ENCODE measurements at places on chromosomes 7 and 10. TPM values are rescaled to one million over a fixed set of nuclear protein-coding genes. Genes with fewer than 3 reads are reported as not detected.

DNA sequence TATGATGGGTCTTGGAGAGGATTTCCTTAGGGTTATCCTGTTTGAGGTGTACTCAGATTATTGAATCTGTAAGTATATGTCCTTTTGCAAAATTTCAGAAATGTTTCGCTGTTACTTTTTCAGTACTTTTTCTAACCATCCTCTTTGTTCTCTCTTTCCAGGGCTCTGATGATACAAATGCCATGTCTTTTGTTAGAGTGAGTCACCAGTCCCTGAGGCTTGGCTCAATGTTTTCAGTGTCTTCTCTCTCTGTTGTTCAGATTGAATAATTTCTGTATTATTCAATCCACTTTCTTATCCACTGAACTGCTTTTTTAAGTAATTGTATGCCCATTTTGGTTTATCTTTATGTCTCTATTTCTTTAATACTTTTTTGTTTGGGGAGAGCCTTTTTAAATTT, 449.4 kb downstream of the TNS3 start:
- DNase-seq = no peak

GRCh38 chr7:151330661-151331060, 11.0 kb upstream of the NUB1 start:
- DNase-seq = no peak

GRCh38 chr7:158508802-158509385, 78.7 kb downstream of the PTPRN2 start:
- DNase-seq = no peak

DNA sequence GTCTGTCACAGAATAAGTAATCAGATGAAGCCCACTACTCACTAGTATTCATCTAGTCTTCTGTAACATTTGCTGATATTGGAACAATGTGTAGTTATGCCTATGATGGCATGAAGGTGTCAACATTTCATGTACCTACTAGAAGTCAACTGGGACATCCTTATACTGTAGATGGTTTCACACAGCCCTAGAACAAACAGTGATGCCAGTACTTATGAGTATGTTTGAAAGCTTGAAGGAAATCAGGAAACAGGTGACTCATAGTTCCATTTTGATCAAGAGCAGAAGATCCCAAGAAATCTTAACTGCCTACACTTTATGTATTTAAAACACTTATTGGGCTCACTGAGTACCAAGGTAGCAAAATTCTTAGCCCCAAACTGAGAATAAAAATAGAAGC, 1519.6 kb downstream of the REEP3 start:
- no peak for DNase-seq

The RPEL1 gene
- 0.20 TPM for total RNA-seq

The TUBAL3 gene
- not detected for total RNA-seq

The NUTM2D gene
- total RNA-seq = 0.44 TPM

- no peak for DNase-seq
Observed at GRCh38 chr7:74511345-74511744, 57.6 kb downstream of the GTF2IRD1 start.

The DNAJB6 gene
- total RNA-seq = 100 TPM

The HPS1 gene
- 18.1 TPM for total RNA-seq

- DNase-seq = no peak
Observed at GRCh38 chr7:138878856-138879255, 80.9 kb upstream of the ATP6V0A4 start.

GRCh38 chr7:75971309-75971960, 23.0 kb downstream of the TMEM120A start:
- DNase-seq = no peak

The ACBD7 gene
- total RNA-seq = 0.60 TPM

The C10orf62 gene
- not detected for total RNA-seq

DNA sequence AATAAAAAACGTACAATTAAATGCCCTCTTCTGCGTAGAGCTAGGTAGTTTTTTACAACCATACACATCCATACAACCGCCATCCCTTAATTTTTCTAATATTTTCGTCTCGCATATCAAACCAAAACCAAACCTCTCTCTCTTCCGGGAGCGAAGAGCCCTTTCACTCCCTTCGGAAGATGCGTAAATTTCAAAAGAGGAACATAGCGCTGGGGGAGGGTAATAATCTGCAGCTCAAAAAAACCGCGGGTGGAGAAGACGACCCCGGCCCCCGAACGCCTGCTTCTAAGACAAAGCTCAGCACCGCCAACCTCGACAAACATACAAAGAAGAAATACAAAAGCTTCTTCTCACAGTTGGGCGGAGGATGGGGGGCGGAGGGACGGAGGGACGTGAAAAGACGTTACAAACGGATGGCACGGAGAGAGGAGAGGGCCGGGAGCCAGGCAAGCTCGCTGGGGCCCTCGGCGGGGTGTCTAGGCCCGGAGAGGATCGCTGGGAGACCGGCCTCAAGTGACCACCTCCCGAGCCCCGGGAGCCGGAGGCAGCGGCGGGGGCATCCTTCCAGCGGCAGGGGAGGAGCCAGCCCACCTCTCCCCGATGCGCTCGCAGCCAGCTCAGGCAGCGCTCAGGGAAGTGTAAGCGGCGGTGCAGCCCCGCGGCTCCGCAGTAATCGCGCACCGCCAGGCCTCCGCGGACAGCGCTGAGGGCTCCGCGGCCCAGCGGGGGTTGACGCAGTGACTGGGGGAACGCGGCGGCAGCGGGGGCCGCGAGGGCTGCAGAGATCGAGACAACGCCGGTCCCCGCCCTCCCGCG, 851 bp downstream of the MKRN1 start:
- peak; percentile 55 for DNase-seq

DNA sequence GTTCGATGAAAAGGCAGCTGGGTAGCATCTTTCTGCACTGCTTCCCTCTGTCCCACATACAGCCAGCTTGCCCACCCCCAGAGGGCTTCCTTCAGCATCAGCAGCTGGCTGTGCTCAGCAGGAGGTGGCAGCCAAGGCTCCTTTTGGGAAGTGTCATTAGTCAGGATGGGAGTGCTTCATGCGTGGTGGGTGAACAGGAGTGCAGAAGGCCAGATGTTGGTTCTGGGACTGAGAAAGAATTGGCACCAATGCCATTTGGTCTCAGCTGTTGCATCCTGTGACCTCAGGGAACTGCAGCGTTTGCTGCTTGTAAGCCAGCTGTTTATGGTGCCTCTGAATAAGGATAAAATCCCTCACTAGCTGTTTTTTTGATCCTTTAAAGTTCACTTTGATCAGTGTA, 131.1 kb upstream of the SORCS3 start:
- no peak for DNase-seq

DNA sequence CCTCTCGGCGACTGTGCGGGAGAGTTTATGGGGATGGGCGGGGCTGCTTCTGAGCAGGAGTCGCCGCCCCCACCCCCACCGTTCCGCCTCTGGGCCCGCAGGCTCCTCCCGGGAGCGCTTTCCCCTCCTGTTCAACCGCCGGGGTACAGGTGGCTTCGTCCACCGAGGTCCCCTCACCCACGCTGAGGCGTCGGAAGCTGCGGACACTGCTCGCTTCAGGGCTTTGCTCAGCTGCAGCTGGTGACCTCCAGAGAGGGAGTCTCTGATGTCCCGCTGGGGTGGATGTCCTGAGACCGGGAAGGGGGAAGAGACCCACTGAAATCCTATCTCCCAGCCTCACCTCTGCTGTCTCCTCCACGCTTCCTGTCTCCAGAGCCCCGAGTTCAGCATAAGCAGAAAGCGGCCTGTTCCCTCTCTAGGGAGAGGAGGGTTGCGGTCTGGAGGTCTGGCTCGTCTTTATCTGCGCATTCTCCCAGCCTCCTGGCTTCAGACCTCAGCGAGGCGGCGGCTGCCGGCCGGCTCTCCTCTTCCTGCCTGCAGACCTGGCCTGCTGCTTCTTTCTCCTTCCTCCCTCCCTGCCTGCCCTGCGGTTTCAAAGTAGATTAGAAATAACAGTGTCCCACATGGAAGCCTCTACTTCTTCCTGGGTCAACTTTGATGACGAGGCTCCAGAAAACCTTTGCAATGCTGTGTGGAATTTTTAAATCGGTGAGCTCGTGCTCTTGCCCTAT, 1.8 kb downstream of the CYP2E1 start:
- no peak for DNase-seq

DNA sequence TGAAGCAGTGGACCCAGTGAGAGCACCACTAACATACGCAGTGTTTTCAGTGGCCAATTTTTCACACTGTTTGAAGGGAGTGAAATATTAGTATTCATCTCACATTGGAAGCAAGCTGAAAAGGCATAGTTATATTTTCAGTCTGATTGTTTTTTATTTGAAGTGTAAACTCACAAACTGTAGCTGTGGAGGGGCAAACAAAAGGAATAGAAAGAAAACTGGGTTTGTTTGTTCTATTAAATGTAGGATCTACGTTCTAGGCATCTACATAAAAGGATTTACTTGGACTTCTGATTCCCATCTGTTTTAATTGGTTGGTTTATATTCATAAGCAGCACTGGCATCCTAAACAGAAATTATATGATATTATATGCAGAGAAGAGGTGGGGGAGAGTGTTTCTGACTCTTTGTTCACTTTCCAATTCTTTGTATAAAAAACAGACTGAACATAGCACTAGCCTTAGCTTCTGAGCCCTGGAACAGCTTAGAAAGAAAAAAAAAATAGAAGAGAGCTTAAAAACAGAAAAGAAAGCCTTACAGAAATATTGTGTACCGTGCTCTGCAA, 447.8 kb upstream of the KCND2 start:
- no peak for DNase-seq

DNA sequence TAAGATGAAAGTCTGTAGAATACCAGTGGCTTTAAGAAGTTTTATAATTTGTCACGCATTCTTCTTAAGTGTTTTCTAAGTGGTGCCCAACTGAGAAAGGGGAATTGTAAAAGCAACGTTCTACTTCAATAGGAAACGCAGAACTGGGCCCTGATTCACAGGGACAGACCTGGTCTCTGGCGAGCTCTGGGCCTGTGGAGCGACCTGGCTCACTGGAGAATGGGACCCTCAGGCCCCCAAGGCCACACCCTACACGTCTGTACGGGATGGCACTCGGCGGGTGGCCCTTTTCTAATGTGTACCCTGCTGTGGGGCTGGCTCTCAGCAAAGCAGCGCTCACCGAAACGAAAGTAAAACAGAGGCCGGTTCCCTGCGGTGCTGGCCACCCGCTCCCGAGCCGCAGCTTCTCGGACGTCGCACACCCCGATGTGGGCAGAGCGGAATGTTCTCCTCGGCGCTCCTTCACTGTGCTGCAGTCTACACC, 205.0 kb downstream of the DIP2C start:
- peak; percentile 53 for DNase-seq

The C7orf57 gene
- not detected for total RNA-seq

The WAC gene
- 47.2 TPM for total RNA-seq

The TMEM270 gene
- total RNA-seq = not detected

Measured in lung microvascular endothelial cell (primary cell).